ENCODE measurements at places on chromosomes 2 and 18.

DNA sequence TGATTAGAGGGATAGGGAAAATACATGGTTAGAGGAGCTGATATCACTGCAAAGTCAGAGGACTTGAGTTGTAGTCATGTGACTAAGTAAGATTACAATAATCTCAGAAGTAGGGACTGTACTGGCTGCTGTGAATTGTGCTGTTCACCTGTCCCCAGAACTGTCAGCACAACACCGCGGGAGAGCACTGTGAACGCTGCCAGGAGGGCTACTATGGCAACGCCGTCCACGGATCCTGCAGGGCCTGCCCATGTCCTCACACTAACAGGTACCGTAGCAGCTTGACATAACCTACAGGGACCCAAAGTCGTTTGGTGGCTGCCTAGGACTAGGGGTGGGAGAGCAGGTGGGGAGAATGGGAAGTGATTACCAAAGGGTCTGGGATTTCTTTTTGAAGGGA lies 132.8 kb upstream of the TTC39C start:
- no peak for DNase-seq

GRCh38 chr2:29518010-29518409 lies 402.8 kb downstream of the CLIP4 start:
- DNase-seq, result no peak

- no peak for DNase-seq
These were observed 35.4 kb downstream of the BARD1 start for GRCh38 chr2:214774108-214774507.

DNA sequence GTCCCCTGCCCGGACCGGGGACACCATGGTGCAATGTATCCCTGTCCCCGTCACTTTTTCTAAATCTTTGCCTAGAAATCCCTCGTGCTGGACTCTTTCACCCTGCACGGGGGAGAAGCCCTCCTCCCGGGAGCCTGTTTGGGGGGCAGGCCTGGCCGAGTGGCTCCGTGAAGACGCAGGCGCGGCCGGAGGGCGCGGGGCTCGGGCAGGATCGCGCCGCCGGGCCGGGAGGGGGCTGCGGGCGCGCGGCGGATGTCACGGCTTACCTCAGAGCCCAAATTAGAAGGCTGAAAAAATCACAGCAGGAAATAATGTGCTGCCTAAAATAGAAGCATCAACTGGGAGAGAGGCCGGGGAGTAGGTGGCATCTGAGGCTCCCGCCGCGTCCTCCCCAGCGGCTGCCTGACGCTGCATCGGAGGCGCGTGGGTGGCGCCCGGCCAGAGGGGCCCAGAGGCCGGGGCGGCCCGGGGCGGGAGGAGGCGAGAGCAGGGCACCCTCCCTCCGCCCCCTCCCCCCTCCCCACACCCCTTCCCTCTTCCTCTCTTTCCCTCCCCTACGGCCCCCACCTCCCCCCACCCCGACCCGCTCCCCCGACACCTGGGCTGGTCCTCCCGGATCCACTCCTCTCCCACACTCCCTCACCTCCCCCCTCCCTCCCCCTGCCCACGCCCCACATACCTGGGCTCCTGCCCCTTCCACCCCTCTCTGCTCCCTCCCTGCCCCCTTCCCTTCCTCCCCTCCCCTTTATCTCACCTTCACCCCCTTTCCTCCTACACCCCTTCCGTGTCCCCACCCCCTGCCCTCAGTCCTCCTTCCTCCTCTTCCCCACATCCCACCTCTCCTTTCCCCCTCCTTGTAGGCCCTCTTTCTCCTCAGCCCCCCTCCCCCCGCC lies 51.9 kb downstream of the SLC4A1AP start:
- DNase-seq, result no peak

- no peak for DNase-seq
These were observed 75.2 kb upstream of the GALNT5 start for GRCh38 chr2:157182204-157182709.

DNA sequence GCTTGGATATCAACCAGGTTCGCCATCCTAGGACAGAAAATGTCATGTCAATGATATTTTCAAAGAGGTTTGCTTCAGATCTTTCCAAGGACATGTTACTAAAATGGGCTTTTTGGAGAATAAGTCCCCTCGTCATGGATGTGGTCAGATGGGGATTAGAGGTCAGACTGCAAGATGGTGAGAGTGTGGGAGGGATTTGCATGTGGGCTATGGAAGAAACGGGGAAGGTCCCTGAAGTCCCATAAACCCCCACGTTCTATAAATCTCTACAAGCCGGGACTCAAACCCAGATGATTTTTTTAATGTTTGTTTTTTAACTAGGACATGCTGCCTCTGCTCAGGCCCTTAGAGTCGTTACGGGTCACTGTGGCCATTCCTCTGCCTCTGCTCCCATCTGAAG lies 37.7 kb upstream of the IGFBP5 start:
- DNase-seq, result no peak

DNA sequence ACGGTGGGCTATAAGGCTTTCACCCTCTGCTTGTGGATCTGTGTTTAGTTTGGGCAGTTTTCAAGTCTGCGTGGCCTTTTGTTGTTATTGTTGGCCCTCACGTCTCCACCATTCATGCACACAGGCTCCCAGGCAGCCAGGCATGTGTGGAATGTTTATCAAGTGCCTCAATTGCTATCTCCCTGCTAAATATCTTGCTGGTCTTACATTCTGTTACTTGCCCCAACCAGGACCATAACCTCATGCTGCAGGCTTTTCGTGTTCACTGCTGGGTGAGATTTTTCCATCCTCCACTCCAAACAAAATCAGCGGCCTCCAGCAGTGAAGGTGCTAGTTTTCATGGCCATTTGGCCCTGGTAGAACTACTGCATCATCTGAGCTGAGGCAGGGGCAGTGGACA lies 63.0 kb upstream of the DSC1 start:
- no peak for DNase-seq

GRCh38 chr2:235598026-235598425 lies 104.2 kb downstream of the AGAP1 start:
- no peak for DNase-seq

- DNase-seq, result no peak
These were observed 10.9 kb downstream of the RBMS1 start for GRCh38 chr2:160482673-160483072.

- no peak for DNase-seq
These were observed 76.5 kb downstream of the C1D start for GRCh38 chr2:67986258-67986657.
